ENCODE measurements at places on chromosomes 7 and 10. TPM values are rescaled to one million over a fixed set of nuclear protein-coding genes. Genes with fewer than 3 reads are reported as not detected.

GRCh38 chr7:2032030-2032875, 200.5 kb downstream of the MAD1L1 start:
- no peak for DNase-seq

The GDF2 gene
- total RNA-seq: not detected

DNA sequence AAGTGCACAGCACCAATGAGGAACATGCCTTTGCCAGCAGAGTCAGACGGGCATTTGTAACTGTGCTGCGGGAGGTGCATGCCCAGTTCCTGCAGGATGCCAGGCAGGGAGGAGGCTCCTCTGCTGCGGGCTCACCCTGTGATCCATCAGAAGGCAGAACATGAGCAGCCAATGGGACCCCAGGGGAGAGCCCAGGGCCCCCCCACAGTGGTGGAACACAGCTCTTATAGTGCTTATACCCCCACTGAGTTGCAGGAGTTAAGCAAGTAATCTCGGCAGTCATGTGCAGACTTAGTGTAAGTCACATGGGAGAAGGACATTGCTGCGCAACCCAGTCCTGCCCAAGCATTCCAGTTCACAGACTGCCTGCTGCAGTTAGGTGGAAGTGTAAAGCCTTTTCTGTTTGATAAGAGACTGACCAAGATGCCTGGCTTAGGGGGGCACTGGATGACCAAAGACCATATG, 120.3 kb upstream of the TMEM106B start:
- DNase-seq: no peak

The VIPR2 gene
- total RNA-seq: 0.36 TPM

GRCh38 chr7:94632338-94633013, 23.5 kb downstream of the SGCE start:
- DNase-seq: no peak

The RADIL gene
- 2.0 TPM for total RNA-seq

- no peak for DNase-seq
Measured at GRCh38 chr7:7533831-7534430, 1.7 kb downstream of the COL28A1 start.
